ENCODE measurements at places on chromosomes 5 and 9.

DNA sequence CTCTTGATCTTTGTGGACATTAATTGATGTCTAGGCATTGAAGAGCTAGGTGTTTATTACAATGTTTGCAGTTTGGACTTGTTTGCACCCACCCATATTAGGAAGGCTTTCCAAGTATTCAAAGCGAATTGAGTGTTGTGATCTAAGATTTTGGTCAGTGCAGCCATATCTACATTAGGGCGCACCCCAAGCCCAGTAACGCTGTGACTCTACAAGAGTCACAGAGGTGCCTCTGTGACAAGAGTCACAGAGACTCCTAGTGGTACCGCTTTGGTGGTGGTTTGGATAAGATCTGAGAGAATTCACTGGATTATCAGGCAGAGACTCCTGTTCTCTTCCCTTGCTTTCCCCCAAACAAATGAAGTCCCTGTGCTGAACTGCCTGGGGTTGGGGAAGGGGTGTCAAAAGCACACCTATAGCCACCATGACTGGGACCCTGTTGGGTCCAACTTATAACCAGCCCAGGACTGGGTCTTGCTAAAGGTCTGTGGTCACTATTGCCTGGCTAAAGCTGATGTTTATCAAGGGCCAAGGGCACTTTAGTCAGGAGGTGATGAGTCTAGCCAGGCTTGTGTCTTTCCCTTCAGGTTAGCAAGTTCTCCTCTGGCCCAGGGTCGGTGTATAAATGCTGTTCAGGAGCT is 114.1 kb upstream of the RIOK2 start:
- DNase-seq, result peak; percentile 38

DNA sequence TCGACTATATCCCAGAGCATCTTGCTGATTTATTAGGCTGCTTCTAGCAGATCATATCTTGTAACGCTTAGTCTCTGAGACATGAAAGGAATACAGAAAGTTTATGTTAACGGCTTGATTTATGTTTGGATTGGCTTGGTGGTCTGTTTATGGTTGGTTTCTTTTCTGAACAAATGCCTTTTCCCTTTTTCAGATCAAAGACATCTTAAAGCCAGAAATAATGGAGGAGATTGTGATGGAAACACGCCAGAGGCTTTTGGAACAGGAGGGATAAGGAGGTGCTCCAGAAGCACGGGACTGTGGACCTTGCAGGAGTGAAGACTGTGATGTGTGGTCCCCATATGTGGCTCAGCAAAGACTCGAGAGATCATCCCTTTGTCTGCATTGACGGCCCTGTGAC is 9.9 kb downstream of the EXOSC2 start:
- no peak for DNase-seq

DNA sequence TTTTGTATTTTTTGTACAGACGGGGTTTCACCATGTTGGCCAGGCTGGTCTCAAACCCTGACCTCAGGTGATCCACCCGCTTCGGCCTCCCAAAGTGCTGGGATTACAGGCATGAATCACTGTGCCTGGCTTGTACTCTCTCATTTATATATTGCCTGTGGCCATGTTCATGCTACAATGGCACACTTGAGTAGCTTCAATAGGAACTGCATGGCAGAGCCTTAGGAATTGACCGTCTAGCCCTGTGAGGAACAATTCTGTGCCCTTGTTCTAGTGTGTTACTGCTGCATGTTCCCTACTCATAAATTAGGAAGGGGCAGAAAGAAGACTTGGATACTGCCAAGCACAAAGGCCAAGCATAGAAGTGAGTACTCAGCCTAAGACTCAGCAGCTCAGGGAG is 104.2 kb downstream of the LIFR start:
- no peak for DNase-seq

- no peak for DNase-seq
These were observed 30.8 kb downstream of the TJP2 start for GRCh38 chr9:69204849-69205248.

GRCh38 chr5:38935437-38935836 is 89.6 kb downstream of the OSMR start:
- no peak for DNase-seq

- DNase-seq, result no peak
These were observed 337.6 kb downstream of the MLLT3 start for GRCh38 chr9:20284601-20285289.

DNA sequence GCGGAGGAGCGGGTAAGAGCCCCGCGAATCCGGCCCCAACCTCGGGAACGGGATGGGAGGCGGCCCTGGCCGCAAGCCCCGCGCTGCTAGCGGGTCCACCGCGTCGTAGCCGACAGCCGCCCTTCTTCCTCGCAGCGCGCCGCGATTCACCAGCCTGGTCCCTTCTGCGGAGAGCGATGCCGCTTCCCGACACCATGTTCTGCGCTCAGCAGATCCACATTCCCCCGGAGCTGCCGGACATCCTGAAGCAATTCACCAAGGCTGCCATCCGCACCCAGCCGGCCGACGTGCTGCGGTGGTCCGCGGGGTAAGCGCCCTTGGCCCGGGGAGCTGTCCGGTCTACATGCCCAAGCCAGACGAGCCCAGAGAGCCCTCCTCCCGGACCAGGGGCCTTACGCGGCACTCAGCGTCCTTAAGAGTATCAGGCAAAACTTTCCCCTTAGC is 335 bp downstream of the ROPN1L start:
- DNase-seq, result no peak

DNA sequence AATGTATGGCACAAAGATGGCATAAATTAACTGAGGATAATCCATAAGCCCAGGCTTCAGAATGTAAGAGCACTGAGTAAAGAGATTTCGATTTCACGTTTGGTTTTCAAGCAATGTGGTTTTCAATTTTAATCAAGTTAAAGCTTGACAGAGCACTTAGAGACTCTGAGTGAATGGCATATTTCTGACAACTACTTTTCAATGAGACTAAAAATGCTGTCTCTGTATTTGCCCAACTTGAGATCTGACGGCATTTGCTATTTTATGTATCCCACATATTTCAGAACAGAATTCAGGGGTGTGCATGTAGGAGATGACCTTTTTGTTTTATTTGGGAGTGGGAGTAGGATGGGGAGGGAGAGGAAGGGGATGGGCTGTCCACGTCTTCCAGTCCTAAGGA is 280.3 kb upstream of the PANK3 start:
- DNase-seq, result no peak

DNA sequence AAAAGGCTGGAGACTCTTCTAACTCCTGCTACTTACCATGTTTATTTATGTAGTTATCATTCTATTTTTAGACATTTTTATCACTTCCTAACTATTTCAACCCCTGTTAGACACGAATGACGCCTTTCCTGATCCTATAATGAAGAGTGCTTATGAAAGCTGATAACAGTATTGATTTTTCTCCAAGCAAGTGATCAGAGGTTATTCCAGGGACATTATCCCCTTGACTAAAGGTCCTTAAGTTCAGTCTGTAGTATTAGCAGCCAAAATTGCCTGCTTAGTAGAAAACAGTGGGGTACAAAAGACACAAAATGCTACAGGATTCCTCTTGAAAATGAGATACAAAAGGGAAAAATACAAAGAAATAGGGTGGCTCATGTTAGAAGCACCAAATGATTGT is 235.6 kb downstream of the DNAH5 start:
- no peak for DNase-seq

DNA sequence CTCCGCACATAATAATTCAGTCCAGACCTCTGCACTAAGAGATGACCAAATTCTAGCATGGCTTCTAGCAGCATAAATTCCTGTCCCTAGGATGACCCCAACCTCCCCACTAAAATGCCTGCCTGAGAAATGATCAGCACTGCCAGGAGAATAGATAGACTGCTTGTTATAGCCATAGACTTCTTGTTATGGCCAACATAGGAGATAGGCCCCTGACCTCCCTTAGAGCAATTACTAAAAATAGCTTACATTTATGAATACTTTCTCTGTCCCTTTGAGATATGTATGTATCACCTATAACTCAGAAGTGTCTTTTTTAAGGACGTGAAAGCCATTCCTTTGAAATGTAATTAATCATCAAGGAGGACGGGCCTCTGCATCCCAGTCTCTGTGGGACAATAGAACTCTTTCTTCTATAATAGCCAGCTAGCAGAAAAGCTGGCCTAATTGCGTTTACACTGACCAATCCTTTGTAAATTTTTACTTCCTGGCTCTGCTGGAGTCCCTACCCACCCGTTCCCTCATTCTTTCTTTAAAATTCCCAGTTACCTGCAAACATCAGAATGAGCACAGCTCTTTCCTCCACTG is 1002.7 kb downstream of the CDH18 start:
- DNase-seq, result no peak

GRCh38 chr9:130561056-130561455 is 18.3 kb upstream of the FUBP3 start:
- DNase-seq, result no peak

- DNase-seq, result no peak
These were observed 190.8 kb upstream of the HAPLN1 start for GRCh38 chr5:83911367-83911919.

GRCh38 chr9:17625644-17626388 is 47.0 kb downstream of the SH3GL2 start:
- DNase-seq, result no peak

DNA sequence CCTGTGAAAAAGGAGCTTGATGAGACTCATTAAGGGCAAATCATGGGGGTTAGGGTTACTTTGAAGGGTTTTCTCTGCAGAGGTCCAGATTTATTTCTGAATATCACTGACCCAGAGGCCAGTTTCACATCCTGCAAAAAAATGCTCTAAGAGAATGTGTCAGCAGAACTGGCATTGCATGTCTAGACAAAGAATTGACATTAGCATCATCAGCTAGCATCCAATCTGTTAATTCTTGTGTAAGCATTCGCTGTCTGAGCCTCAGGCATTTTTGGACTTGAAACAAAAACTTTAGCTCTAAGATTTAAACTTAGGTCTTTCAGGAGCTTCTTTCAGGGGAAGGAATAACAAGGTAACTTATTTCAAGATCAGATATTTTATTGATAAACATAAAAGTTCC is 187.9 kb upstream of the ELL2 start:
- DNase-seq, result no peak

DNA sequence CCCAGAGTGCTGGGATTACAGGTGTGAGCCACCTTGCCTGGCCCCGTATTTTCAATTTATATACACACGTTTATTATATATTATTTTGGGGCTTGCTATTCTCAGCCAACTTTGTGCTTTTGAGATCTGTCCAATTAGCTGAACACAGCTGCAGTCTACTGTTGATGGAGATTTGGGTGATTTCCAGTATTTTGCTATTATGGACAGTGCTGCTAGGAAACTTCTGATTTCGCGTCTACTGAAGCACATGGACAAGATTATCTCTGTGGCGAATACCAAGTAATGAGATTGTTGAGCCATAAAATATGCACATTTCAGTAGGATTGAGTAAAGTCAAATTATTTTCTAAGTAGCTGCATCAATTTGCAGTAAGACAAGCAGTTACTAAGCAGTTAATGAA is 1731.2 kb upstream of the CDH6 start:
- DNase-seq, result peak; percentile 49

GRCh38 chr5:54671681-54672080 is 154.1 kb downstream of the SNX18 start:
- DNase-seq, result no peak

DNA sequence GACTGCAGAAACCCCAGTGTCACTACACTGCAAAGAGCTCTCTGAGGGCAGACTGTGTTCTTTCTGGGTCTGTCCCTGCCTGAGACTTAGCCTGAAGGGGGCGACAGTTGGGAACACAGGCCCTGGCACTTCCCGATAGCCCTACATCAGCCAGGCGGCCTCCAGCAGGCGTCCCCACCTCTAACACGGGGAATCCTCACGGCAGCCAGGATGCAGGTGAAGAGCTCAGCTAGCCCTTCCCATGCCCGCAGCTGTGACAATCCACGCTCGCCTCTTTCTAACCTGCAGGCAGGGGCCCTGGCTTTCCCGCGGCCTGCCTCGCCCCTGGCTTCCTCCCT is 5.9 kb downstream of the MED22 start:
- no peak for DNase-seq

DNA sequence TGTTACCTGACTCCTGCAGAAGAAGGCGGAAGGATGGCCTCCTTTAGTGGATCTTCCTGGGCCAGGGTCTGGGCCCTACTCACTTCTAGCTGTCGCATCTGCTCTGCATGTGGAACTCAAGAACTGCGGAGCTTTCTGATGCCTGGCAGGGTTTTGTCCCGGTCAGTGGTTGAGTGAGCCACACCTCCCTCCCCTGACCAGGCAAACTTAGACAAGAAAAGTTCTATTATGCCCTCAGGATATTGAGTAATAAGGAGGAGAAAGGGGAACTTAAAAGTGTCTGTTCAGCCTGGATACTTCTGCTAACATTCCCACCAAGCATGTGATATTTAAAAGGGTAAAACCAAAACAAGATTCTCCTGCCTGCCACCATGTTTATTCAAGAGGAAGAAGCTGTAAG is at the start of gene FYB1:
FYB1 (minus strand) TSS at position 127 of the 400 bp plus-strand sequence. CDS start 16,603 bp downstream, outside the sequence.
- DNase-seq, result peak; percentile 24

GRCh38 chr5:38110130-38110529 is 148.2 kb upstream of the EGFLAM start:
- no peak for DNase-seq

- peak; percentile 26 for DNase-seq
These were observed 442.7 kb downstream of the CDK5RAP2 start for GRCh38 chr9:120137186-120137840.

DNA sequence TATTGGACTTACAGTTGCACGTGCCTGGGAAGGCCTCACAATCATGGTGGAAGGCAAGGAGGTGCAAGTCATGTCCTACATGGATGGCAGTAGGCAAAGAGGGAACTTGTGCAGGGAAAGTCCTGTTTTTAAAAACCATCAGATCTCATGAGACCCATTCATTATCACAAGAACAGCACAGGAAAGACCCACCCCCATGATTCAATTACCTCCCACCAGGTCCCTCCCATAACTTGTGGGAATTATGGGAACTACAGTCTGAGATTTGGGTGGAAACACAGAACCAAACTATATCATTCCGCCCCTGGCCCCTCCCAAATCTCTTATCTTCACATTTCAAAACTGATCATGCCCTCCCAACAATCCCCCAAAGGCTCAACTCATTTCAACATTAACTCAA is 75.6 kb downstream of the ZFAND5 start:
- DNase-seq, result no peak

DNA sequence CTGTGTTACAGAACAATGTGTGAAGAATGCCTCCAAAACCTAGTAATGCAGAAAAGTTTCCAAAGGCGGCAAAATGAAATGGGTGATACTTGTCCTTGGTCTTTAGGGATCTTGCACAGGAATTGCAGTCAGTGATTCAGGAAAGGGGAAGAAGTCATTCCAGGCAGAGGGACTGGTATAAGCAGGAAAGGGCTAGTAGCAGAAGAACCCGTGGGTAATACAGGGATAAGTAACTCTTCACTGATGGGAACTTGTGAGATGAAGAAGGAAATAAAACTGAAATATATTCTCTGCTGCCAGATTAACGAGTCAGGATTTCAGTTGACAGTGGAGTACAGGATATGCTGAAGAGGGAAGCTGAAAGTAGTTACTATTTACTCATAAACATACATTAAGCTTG is 1.2 kb downstream of the SRFBP1 start:
- DNase-seq, result no peak

GRCh38 chr5:130323804-130324454 is 419.7 kb downstream of the CHSY3 start:
- no peak for DNase-seq

Data from spinal cord (tissue), 10 donors.